Activated CD8-positive, alpha-beta memory T cell treated with anti-CD3 and anti-CD28 coated beads, Interleukin-2, amount 10 ng/mL, durations not matched to agents 7 days and 5 days (primary cell): ENCODE measurements at places on chromosomes 2 and 18.

DNA sequence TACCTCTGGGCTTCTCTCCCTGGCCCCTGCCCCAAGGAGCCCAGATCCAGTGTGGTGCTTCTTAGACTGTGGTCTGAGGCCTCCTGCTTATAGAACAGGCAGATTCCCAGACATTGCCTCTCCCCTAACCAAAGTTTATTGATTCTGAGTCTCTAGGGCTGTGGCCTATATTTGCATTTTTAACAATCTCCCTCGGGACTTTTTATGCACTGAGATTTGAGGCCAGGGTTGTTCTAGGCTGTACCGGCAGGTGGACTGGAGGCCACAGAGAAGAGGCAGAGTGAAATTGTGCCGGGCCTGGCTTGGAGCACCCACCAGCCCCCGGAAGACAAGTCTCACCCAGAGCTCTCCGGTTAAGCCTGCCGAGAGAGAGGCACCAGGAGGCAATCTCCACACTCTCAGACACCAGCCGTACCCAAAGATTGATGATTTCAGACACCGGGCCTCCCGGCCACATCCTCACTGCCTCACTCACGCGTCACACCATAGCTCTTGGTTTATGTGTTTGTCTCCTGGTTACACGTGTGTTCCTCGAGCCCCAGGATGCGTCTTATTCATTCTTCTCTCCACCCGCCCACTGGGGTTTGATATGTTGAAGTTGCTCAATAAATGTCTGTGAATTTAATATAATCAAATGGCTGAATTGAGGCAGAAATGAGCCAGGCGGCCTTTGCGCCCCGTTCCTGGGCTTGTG, 203.7 kb downstream of the KLHL29 start:
- H3K4me1 ChIP-seq = no peaks in the 10 kb centered on the region
- peaks cover 6% of the 10 kb centered on the region for H3K27me3 ChIP-seq
- H3K4me3 ChIP-seq = no peak overlapping the region
- no peak overlapping the region for H3K27ac ChIP-seq
- H3K36me3 ChIP-seq = no peaks in the 10 kb centered on the region

GRCh38 chr2:42369532-42370229, 8.7 kb upstream of the COX7A2L start:
- H3K4me3 ChIP-seq = no peak overlapping the region
- H3K36me3 ChIP-seq = no peaks in the 10 kb centered on the region
- peaks cover 7% of the 10 kb centered on the region for H3K4me1 ChIP-seq
- no peak for DNase-seq
- H3K27ac ChIP-seq = no peak overlapping the region

GRCh38 chr2:65393046-65393445, 39.4 kb downstream of the SPRED2 start:
- peaks cover 34% of the 10 kb centered on the region for H3K27me3 ChIP-seq
- peaks cover 24% of the 10 kb centered on the region for H3K4me1 ChIP-seq
- H3K27ac ChIP-seq = no peak overlapping the region
- no peaks in the 10 kb centered on the region for H3K36me3 ChIP-seq
- no peak for DNase-seq

DNA sequence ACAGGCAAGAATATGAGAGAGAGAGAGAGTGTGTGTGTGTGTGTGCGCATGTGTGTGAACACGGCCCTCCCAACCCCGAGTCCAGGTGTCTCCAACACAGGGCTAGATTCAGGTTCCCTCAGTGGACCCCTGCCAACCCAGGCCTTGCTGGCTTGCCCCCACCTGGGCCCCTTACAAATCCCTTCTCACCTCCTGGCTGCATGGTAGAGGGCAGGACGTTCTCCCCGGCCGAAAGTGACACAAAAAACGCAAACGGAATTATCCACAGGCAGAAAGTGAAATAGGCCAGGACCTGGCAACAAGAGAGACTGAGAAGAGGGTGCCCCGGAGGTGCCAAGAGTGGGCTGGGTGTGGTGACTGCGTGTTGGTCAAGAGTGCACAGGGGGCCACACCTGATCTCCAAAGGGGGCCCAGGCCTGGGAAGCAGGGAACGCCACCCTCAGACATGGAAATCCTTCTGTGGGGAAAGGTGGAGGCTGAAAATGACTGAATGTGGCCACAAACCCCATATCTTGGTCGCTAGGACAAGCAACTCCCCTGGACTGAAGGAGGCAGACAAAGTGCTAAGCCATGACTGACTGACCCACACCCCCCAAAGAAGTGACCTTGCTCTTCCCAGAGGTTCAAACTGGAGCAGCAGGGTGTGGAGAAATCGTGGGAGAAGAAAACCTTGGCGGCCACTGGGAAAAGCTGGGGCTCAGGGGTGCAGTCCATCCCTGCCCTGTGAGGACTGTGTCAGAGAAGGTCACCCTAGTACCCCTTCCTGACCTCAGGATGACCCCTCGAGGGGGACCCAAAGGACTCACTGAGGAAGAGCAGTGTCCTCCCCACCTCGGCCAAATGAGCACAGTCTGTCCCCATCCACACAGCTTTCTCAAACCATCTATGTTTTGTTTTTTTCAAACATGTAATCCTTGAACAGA, 5.7 kb downstream of the TEX261 start:
- no peak overlapping the region for H3K27ac ChIP-seq
- peak; percentile 23 for DNase-seq
- no peaks in the 10 kb centered on the region for H3K27me3 ChIP-seq
- H3K4me1 ChIP-seq = peaks cover 30% of the 10 kb centered on the region

- no peak for DNase-seq
- no peak overlapping the region for H3K4me3 ChIP-seq
- H3K27me3 ChIP-seq = peaks cover 8% of the 10 kb centered on the region
- H3K4me1 ChIP-seq = peaks cover 11% of the 10 kb centered on the region
Observed at GRCh38 chr18:58398648-58399398, 230.1 kb downstream of the ALPK2 start.

- peaks cover 56% of the 10 kb centered on the region for H3K4me1 ChIP-seq
- H3K36me3 ChIP-seq = peaks cover 63% of the 10 kb centered on the region
- no peak overlapping the region for H3K4me3 ChIP-seq
- no peaks in the 10 kb centered on the region for H3K27me3 ChIP-seq
Observed at GRCh38 chr2:27967076-27967475, 76.5 kb downstream of the BABAM2 start.

- DNase-seq = no peak
- no peak overlapping the region for H3K4me3 ChIP-seq
- no peaks in the 10 kb centered on the region for H3K27me3 ChIP-seq
Observed at GRCh38 chr2:88735133-88735532, 43.7 kb downstream of the RPIA start.

DNA sequence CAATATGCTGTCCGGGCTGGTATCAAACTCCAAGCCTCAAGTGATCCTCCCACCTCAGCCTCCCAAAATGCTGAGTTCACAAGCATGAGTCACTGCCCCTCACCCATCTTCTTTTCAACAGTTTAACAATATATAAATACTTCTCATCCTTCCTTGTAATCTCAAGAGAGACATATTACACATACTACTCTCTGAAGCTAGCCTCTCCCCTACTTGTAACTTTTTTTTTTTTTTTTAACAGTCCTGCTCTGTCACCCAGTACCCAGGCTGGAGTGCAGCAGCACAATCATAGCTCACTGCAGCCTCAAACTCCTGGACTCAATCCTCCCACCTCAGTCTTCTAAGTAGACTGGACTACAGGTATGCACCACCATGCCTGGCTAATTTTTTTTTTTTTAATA, 5.7 kb downstream of the GFPT1 start:
- no peak for DNase-seq
- H3K36me3 ChIP-seq = peaks cover 8% of the 10 kb centered on the region
- no peak overlapping the region for H3K4me3 ChIP-seq
- no peak overlapping the region for H3K27ac ChIP-seq

GRCh38 chr2:224532931-224533330, 52.2 kb downstream of the CUL3 start:
- H3K27ac ChIP-seq = peak overlapping the region; percentile 22
- H3K36me3 ChIP-seq = peaks cover 40% of the 10 kb centered on the region
- no peaks in the 10 kb centered on the region for H3K27me3 ChIP-seq
- no peak for DNase-seq
- peaks cover 36% of the 10 kb centered on the region for H3K4me1 ChIP-seq

GRCh38 chr2:224948859-224949258, 93.4 kb downstream of the DOCK10 start:
- no peak for DNase-seq
- no peaks in the 10 kb centered on the region for H3K27me3 ChIP-seq
- H3K27ac ChIP-seq = peak overlapping the region; percentile 64
- peaks cover 37% of the 10 kb centered on the region for H3K36me3 ChIP-seq
- peaks cover 70% of the 10 kb centered on the region for H3K4me1 ChIP-seq
- no peak overlapping the region for H3K4me3 ChIP-seq

- H3K27me3 ChIP-seq = peaks cover 10% of the 10 kb centered on the region
- no peak for DNase-seq
- no peak overlapping the region for H3K27ac ChIP-seq
- no peaks in the 10 kb centered on the region for H3K36me3 ChIP-seq
- H3K4me1 ChIP-seq = peaks cover 2% of the 10 kb centered on the region
Observed at GRCh38 chr2:168992026-168992425, 39.1 kb downstream of the ABCB11 start.

GRCh38 chr18:2466978-2467377, 104.3 kb downstream of the METTL4 start:
- no peak overlapping the region for H3K4me3 ChIP-seq
- H3K27me3 ChIP-seq = peaks cover 9% of the 10 kb centered on the region
- DNase-seq = no peak
- H3K4me1 ChIP-seq = no peaks in the 10 kb centered on the region
- no peak overlapping the region for H3K27ac ChIP-seq
